ENCODE measurements at places on chromosomes 4 and X.

- no peak for DNase-seq
These were observed 950 bp upstream of the TMEM271 start for GRCh38 chr4:576991-577498.

DNA sequence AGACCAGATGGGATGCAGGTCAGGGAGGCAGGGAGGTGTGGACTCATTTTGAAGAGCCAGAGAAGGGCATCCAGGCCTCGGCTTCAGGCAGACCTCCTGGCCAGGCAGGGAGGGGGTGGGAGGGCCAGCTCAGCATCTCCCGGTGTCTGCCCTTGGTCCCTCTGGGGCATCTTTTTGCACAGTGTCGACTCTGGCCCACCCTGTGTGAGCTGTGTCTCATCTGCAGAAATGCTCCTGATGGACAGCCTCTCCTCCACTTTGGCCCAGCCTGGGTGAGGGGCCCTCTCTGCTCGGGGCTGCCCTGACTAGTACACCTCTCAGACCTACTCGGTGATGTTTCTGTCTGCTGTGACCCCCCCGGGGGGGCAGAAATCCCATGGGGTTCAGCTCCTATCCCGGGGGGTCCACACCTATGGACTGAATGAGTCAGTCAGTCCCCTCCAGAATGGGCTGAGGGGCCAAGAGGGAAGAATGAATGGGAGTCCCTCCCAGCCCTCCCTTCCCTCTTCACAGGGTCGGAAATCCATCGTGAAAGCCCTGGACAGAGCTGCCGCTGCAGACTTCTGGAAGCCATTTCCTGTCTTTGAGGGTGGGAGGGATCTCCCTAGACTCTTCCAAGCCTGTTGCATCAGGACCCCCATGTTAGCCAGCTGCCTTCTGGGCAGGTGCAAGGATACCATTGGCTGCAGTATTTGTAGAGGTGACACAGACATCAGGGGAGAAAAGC is 196.7 kb upstream of the PSAPL1 start:
- DNase-seq, result no peak

- no peak for DNase-seq
These were observed 29.5 kb downstream of the TAPT1 start for GRCh38 chr4:16196482-16197393.

DNA sequence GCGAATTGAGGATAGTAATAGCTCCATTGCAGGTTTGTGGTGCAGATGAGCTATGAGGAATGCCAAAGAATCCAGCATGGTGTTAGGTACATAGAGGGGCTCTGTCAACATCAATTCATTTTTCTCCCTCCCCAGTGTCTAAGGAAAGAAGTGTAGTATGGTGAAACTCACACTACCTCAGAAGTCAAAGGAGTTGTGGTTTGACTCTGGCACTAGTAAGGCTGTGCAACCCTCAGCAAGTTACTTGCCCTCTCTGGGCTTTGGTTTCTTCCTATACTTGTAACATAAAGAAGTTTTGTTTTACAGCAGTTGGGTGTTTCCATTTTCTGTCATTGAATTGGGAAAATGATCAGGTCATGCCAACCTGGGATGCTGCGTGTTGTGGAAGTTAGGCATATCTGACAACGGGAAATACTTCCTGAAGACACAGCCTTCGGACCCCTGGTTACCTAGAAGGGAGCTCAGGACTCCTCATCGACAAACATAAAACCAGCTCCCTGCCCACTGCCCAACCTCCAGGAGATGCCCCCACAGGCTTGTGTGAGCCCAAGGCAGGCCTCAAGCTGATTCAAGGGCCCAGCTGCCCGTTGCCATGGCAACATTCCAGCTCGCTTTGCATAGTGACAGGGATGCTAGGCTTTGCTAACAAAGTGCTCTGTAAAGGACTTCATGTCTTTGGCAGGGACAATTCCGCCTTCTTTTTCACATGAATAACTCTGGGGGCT is 71.4 kb downstream of the RTL5 start:
- no peak for DNase-seq
